ENCODE measurements at places on chromosomes 11 and 22. TPM values are rescaled to one million over a fixed set of nuclear protein-coding genes. Genes with fewer than 3 reads are reported as not detected.
A peak's percentile ranks its signal among the peaks of the same experiment; 100 is the strongest.

DNA sequence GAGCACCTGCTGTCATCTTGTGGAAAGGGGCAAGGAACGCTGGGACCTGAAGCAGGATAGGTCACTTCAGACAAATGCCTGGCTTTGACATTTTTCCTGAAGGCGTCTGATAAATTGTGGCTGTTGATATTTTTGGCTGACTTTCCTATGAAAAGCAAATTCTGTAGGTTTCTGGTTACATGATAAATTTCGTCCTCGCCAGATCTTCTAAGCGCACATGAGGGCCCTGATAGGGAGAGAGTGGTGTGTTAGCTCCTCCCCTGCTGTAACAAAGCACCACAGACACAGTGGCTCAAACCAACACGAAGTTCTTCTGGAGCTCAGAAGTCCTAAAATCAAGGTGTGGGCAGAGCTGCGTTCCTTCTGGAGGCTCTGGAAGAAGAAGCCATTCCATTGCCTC is 19.6 kb downstream of the APOL4 start:
- no peak for DNase-seq

Gene AIFM3
- 239 TPM for total RNA-seq

- DNase-seq = no peak
These were observed 92.7 kb downstream of the NAV2 start for GRCh38 chr11:19805376-19805775.

DNA sequence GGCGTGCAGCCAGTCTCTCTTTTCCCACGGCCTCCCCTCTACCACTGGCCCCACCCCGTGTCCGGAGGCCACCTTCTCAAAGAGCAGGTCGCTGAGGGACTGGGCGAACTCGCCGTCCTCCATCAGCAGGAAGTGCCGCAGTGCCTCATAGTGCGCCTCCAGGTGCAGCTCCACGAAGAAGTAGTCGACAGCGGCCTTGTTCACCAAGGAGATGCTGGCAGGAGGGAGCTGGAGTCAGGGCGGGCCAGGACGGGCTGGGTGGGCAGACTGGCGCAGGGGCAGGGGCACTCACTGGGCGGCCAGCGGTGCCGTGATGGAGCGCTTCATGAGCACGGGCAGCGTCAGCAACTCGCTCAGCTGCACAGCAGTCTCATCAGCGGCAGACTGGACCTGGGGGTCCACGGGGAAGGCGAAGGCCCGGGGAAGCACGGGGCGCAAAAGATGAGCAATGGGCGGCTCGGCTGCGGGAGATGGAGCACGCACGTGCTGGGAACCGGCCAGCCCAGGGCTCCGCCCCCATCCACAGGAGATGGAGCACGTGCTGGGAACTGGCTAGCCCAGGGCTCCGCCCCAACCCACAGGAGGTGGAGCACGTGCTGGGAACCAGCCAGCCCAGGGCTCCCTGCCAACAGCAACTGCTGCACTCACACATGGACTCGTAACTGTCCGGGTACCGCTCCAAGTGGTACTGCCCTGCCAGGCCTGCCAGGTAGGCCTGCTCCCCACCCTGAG is 18.4 kb downstream of the SELENOO start:
- DNase-seq = peak; percentile 91

DNA sequence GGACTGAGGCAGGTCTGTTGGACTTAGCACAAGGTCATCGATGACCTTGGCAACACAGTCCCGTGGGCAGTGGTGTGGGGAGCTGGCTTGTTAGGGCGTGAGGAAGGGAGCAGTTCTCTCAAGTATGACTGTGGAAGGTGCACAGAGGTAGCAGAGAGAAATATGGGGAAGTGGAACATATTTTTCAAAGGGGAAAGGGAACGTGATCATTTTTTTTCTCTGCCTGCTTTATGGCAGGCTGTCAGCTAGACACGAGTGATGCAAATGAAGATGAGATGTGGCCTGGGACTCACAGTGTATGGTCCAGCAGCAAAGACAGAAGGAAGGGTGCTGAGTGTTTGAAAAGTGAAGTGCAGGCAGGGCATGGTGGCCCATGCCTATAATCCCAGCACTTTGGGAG is 30.6 kb downstream of the ADAMTS8 start:
- no peak for DNase-seq

Gene GRAP2
- total RNA-seq = 3.4 TPM

DNA sequence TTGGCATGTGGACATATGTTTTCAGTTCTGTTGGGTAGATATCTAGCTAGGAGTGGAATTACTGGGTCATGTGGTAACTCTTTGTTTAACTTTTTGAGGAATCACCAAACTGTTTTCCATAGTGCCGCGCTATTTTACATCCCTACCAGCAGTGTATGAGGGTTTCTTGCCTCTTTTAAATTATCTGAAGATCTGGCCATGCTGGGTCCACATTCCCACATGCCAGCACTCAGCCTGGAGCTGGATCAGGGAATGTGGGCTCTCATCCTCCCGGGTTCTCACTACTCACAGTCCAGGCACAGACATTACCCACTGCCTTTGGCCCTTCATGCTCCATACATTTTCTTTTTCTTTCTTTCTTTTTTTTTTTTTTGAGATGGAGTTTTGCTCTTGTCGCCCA is 44.6 kb downstream of the RBX1 start:
- no peak for DNase-seq

GRCh38 chr22:27998511-27999410 is 79.7 kb upstream of the PITPNB start:
- DNase-seq = no peak

DNA sequence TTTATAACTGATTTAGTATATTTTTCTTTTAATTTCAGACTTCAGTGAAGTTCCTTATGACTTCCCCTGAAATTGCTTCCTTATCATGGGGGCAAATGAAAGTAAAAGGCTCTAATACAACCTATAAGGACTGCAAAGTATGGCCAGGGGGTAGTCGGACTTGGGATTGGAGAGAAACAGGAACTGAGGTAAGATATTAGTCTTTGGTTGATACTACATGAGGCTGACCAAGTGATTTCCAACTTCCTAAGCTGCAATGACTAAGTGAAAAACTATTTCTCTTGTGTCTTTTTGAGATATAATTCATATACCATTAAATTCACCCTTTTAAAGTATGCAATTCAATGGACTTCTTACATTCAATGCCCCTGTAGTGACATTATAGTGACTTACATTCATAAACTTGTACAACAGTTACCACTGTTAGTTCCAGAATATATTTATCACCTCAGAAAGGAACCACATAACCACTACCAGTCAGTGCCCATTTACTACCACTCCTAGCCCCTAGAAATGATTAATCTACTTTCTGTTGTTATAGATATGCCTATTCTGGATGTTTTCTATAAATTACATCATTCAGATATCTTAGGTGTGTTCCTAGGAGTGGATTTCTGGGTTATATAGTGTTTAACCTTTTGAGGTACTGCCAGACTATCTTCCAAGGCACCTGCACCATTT is 21.6 kb downstream of the AAMDC start:
- DNase-seq = no peak

GRCh38 chr11:110960167-110960566 is 247.9 kb upstream of the ARHGAP20 start:
- no peak for DNase-seq

Gene CSNK2A3
- total RNA-seq = 2.1 TPM

- no peak for DNase-seq
These were observed 10.0 kb upstream of the CCDC83 start for GRCh38 chr11:85845124-85845631.

- DNase-seq = no peak
These were observed 3.5 kb upstream of the TSPO start for GRCh38 chr22:43147821-43148220.

Gene SEPTIN3
- total RNA-seq = 0.41 TPM

Gene LDHAL6A
- not detected for total RNA-seq

DNA sequence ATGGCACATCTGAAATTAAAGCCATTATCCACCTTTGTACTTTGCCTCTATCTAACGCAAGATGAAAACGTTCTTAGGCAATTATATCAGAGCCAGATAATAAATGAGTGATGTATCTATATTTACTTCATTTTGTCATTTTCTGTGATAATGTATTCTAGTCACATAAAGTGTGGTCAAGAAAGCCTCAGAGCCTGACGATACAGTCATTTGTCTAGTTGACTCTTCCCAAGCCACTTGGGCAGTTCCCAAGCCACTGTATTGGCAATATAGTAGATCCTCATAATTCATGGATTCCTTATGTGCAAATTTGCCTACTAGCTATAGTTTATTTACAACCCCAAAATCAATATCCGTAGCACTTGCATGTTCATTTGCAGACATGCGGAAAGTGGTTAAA is 7.8 kb downstream of the HOATZ start:
- DNase-seq = no peak

DNA sequence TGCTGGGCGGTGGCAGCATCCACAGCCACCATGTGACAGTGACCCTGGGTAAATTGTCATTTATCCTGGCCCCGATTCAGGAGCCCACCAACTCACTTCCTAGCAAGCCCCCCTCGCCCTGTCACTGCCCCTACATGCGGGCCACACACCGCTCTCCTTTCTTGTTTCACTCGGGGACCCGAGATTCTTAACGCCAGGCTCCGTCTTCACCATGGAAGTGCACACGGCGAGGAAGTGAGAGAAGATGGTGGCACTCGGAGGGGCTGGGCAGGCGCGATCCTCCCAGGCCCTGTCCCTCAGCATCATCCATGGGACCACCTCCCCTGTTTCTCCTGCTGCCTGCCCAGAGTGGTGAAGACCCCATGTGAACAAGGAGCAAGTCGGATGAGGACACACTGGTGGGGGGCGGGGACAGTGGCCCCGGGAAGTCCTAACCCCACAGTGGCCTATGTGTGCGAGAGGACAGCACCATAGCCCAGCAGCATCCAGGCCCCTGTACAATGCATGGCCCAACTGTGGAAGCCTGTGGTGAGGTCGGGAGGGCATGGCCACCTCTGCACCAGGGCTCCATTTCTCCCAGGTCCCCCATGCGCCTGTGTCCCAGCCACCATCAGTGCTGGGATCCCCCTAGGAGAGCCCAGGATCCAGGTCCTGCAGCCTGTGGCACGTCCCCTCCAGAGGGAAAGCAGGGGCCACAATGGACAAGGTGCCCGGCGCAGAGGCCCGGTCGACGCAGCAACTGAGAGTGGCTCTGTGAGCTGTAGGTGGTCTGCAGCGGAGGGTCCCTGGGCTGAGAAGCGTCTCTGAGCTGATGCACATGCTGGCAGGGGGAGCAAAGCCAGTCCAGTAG is 262.8 kb downstream of the BRD1 start:
- no peak for DNase-seq

Gene CEP126
- 7.4 TPM for total RNA-seq

Gene OR51B4
- total RNA-seq = not detected

Measured in mucosa of descending colon (tissue), 3 donors.